ENCODE measurements at places on chromosomes 3 and 15. TPM values are rescaled to one million over a fixed set of nuclear protein-coding genes. Genes with fewer than 3 reads are reported as not detected.

VWA5B2 gene
- total RNA-seq: 0.11 TPM

GRCh38 chr3:184822081-184822480 is 10.1 kb downstream of the VPS8 start:
- DNase-seq: no peak

DNA sequence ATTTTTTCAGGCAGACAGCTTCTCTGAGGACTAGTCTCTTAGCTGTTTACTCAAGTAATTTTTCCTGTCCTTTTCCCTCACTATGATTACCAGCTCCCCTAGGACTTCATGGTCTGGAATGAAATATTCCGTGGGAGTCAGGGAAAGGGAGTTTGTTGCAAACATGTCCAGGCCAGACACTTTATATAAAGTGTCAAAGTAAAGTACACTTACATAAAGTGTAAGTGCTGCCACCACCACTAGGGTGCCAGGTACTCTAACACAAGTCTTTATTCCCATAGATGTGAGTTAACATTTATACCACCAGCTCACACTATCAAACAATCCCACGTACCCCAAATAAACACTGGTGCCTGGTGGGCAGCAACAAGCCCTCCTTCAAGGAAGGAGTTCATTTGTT is 179.8 kb downstream of the SNRPN start:
- no peak for DNase-seq

- DNase-seq: no peak
Measured at GRCh38 chr3:57000012-57000411, 60.5 kb upstream of the SPATA12 start.

GOLGA6A gene
- 0.07 TPM for total RNA-seq

GRCh38 chr3:122694966-122695365 is 14.3 kb downstream of the PARP14 start:
- DNase-seq: no peak

THPO gene
- total RNA-seq: not detected

ISLR2 gene
- total RNA-seq: not detected

GRCh38 chr15:100821327-100821726 is 58.3 kb upstream of the ALDH1A3 start:
- no peak for DNase-seq

DNA sequence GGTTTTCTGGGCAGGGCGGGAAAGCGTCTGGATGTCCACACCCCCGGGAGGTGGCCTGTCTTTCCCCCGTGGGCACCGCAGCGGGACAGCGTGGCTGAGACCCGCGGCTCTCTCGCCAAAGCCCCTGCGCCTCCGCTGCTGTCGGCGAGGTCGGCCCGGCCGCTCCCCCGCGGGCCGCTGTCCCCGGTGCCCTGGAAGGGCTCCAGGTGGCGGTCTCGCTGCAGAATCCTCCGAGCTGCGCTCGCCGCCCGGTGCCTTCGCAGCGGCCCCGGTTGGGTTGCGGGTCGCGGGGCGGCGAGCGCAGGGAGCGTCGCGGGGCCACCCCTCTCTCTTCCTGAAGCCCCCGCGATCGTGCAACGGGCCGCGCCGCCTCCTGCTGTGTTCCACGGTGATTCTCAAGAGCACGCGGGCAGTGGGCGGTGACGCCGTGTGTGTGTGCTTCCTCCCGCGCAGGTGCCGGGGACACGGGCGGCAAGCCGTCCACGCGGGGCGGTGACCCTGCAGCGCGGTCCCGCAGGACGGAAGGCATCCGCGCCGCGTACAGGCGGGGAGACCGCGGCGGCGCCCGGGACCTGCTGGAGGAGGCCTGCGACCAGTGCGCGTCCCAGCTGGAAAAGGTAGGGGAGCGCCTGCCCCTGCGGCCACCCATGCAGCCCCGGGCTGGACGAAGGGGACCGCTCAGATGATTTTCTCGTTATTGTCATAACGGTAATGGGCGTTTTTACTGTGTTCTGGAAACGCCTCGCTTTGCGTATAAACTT is 54.4 kb downstream of the LRRK1 start:
- DNase-seq: no peak

DNA sequence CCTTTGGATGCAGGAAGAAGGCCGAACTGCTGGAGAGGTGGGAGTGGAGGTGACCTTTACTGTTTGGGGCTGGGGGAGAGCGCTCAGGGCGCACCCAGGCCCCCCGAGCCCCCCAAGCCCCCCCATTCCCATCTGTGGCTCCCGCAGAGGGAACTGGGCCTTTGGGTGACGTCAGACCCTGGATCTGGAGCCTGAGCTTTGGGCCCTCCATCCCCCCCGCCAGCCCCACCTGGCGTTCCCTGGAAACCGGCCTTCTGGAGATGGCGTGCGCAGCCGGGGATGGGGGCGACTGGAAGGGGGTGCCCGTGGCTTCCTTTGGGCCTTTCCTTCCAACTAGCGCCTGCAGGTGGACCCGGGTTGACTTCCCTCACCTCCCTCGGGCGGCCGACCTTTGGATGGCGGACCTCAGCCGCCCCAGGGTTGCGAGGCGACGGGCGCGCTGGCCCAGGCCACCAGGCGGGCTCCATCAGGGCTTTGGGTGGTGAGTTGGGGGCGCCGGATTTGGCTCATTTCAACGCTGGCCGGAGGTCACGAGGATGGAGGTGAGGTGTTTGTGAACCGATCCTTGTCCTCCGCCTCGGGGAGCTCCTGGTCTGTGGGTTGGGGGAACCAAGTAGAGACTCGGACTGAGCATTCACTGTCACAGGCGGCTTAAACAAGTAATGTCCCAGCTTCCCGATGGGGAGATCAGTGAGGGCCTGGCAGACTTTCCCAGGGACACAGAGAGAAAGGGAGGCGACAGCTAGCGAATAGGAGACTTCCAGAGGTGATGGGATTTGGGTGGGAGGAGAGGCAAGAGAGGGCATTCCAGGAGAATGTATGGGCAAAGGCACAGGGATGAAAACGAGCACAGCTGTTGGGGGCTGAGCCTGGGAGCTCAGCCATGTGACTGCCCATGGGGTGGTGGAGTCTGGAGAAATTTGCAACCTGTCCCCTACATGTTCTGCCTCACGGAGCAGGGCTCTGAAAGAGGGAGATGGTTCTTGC is 709 bp downstream of the SCAMP5 start:
- DNase-seq: no peak

- DNase-seq: no peak
Measured at GRCh38 chr3:133256787-133257483, 142.9 kb upstream of the BFSP2 start.

GRCh38 chr3:155946178-155946577 is 75.7 kb downstream of the GMPS start:
- DNase-seq: no peak

DNA sequence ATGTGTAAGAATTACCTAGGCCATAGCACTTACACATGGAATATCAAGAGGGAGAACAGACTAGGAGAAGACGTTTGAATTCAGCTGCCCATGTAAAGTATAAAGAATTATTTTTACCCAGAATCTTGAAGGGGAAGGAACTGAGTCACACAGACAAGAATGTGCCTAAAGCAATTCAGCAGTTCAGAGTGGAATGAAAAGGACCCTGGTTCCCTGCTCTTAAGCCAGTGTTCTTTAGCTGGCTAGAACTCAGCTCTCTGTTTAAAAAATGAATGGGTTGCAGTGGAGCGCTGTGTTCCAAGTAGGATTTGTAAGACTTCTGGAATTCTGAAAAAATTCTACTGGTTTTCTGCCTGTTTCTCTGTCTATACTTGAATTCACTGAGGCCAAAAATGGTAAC is 440.2 kb downstream of the LPP start:
- no peak for DNase-seq

DNA sequence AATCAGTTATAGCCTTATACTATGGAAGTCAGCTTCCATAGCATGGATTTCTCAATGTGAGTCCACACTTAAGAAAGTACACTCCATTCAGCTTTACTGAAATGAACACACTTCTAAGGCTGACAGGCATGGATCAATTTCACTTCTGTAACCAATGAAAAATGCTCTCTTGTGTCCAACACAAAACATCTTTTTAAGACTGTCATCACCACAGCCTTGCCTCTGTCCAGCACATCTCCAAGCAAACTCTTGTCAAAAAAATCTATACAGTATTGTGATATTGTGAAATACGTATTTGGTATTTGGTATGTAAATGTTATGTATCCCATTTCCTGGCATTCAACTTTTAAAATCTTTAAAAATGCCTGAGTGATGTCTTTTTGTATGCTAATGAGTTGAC is 208.7 kb downstream of the RAP2B start:
- DNase-seq: no peak

- DNase-seq: no peak
Measured at GRCh38 chr15:96363707-96364106, 33.2 kb downstream of the NR2F2 start.

ACOX2 gene
- not detected for total RNA-seq

TLR9 gene
- total RNA-seq: 0.16 TPM

PLSCR2 gene
- total RNA-seq: not detected

GRCh38 chr3:88876724-88877123 is 230.7 kb upstream of the EPHA3 start:
- no peak for DNase-seq

- no peak for DNase-seq
Measured at GRCh38 chr3:100966807-100967206, 26.4 kb downstream of the ABI3BP start.

ARGFX gene
- not detected for total RNA-seq

DNA sequence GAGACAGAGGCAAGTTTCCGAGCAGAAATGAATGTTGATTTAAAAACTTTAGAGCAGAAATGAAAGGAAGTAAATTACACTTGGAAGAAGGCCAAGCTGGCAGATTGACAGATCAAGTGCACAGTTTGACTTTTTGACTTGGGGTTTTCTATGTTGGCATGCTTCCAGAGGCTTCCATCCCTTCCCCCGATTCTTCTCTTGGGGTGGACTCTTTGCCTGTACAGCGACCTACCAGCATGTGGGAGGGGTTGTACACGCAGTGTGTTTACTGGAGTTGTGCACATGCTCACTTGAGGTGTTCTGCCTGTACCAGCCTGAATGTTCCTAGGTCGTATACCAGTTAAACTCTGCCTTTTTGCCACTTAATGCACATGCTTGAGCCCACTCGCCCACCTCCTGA is 701.5 kb upstream of the GBE1 start:
- DNase-seq: no peak

- DNase-seq: no peak
Measured at GRCh38 chr3:125386811-125387210, 11.7 kb upstream of the ZNF148 start.

DNA sequence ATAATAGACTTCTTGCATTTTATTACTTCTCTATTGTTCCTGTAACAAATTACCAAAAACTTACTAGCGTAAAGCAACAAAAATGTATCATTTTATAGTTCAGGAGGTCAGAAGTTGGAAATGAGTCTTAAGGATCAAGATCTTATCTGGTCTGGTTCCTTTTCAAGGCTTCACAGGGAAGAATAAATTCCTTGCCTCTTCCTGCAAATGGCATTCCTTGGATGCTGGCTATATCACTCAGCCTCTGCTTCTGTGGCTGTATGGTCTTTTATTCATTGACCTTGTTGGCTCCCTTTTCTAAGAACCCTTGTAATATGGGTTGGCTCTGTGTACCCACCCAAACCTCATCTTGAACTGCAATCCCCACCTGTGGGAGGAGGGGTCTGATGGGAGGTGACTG is 478.4 kb upstream of the THBS1 start:
- no peak for DNase-seq

DNA sequence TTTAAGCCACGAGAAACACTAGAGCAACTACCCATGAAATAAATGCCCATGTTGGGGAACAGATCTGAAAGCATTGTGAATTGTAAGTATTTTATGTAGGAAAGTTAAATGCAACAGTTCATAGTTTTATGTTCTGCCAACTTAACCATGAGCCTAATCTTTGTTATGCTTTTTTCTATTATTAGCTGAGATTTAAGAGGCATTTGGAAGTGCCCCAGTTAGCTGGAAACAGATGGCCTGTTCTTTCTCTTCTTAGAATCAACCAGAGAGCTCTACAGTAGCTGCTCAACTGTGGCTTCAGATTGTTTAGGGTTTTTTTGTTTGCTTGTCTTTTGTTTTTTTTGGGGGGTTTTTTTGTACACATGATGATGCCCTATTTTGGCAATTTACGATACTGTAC is 284.4 kb downstream of the KCNH8 start:
- no peak for DNase-seq

DNA sequence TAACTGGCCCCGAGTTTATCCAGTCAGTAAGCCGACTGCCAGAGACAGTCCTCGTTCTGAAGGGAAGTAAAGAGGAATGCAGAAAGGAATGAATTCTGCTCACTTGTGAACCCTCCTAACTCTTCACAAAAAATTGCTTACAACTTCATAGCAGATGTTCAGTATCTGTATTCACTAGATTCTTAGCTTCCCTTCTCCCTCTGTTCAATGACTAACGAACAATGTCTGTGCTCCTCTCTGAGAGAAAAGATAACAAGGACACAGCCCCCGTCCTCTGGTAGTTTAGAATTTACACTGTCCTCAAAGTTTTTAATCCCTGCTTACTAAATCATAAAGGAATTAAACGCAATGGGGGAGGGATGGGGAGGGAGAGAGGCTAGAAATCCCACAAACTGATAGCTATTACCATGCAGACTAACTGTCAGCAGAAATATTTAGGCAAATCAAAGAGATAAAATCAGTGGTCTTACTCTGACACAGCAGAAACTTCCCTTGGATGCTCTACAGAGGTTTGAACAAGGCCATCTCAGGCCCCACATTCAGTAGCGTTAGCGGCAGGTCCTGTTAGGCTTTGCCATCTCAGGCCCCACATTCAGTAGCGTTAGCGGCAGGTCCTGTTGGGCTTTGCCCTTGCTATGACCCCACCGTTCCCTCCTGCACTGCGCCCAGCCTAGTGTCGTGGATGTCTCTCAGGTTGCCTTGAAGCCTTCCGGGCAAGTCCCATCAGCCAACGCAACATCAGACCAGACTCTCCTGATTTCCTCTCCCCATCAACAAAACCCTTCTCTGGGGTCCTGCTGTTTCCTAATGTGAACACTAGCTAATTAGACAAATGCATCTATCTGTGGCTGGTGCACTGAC is 23.4 kb downstream of the NRROS start:
- no peak for DNase-seq

ACTR8 gene
- 34.7 TPM for total RNA-seq

- no peak for DNase-seq
Measured at GRCh38 chr3:157871248-157871647, 235.0 kb downstream of the SHOX2 start.

SLC24A5 gene
- total RNA-seq: not detected

- no peak for DNase-seq
Measured at GRCh38 chr3:78967061-78967460, 800.7 kb downstream of the ROBO1 start.

GRCh38 chr3:20197775-20198174 is 11.8 kb upstream of the SGO1 start:
- no peak for DNase-seq

- no peak for DNase-seq
Measured at GRCh38 chr15:98069256-98069655, 108.8 kb downstream of the ARRDC4 start.

GRCh38 chr15:28107111-28107903 is 8.2 kb upstream of the OCA2 start:
- no peak for DNase-seq

CD200 gene
- total RNA-seq: 17.9 TPM

All from CD8-positive, alpha-beta memory T cell (primary cell).